Effector memory CD4-positive, alpha-beta T cell (primary cell): ENCODE measurements at places on chromosomes 12 and 14.

- H3K4me3 ChIP-seq, result no peak overlapping the region
- H3K4me1 ChIP-seq, result no peaks in the 10 kb centered on the region
- no peak for DNase-seq
- no peaks in the 10 kb centered on the region for H3K36me3 ChIP-seq
- no peaks in the 10 kb centered on the region for H3K27me3 ChIP-seq
Observed at GRCh38 chr12:1443421-1444141, 150.8 kb downstream of the FBXL14 start.

GRCh38 chr12:128267651-128268378 lies 845 bp downstream of the TMEM132C start:
- no peaks in the 10 kb centered on the region for H3K4me1 ChIP-seq
- peaks cover 13% of the 10 kb centered on the region for H3K27me3 ChIP-seq
- no peak overlapping the region for H3K4me3 ChIP-seq
- H3K27ac ChIP-seq, result no peak overlapping the region

DNA sequence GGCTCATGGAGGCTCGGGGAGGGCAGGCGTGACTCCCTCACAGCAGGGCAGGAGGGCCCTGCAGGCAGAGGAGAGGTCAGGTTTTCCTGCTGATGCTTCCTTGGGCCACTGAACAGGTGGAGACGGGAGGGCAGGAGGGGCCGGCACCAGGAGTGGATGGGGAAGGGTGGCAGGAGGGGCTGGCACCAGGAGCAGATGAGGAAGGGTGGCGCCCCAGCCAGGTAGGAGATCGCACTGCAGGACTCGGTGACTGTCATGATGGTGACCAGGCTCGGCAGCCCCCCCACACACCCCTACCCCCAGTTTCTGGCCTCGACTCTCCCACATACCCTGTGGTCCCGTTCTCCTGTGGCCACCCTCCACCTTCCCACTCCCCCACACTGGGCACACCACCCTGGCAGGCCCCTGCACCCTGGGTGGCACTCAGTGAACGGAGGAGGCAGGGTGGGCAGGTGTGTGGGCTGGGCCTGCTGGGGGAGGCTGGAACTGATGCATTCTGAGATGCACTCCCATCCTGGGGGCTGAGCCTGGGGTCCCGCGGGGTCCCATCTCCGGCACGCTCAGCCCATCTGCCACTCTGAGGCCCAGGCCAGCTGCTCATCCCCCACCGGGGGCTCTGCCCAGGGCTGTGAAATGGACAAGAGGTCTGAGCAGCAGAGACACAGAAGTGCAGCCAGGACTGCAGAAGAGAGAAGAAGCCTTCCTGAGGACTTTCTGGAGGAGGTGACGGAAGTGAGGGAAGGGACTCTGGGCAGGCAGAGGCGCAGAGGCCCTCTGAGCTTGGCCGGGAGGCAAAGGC lies 2.8 kb downstream of the NUDT14 start:
- no peaks in the 10 kb centered on the region for H3K27me3 ChIP-seq
- H3K27ac ChIP-seq, result no peak overlapping the region
- no peaks in the 10 kb centered on the region for H3K36me3 ChIP-seq
- no peak for DNase-seq
- no peak overlapping the region for H3K4me3 ChIP-seq

- H3K27ac ChIP-seq, result no peak overlapping the region
- no peaks in the 10 kb centered on the region for H3K4me1 ChIP-seq
- no peak overlapping the region for H3K4me3 ChIP-seq
- no peaks in the 10 kb centered on the region for H3K27me3 ChIP-seq
- DNase-seq, result peak; percentile 30
Observed at GRCh38 chr14:23327947-23328744, 6.9 kb downstream of the PABPN1 start.

DNA sequence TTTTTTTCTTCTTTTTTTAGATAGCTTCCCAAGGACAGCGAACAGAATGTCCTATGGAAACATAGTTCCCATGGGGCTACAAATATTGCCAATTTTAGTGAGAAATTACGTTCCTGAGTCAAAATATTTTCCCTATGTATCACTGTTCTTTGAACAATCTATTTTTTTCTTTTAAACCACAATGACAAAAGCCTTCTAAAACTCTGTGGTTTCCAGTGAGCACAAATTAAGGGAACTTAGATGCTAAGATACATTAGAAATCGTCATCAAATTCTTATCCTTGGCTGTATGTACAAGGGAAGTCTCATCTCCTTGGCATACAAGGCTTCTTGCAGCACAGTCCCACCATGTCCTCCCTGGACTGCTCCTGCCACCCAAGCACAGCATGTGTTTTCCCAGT lies 17.9 kb downstream of the CPM start:
- H3K4me1 ChIP-seq, result no peaks in the 10 kb centered on the region
- H3K27ac ChIP-seq, result no peak overlapping the region
- no peak overlapping the region for H3K4me3 ChIP-seq
- no peaks in the 10 kb centered on the region for H3K27me3 ChIP-seq
- no peak for DNase-seq
- no peaks in the 10 kb centered on the region for H3K36me3 ChIP-seq
